Endothelial cell of umbilical vein (primary cell): ENCODE measurements at places on chromosomes 5 and 9.

DNA sequence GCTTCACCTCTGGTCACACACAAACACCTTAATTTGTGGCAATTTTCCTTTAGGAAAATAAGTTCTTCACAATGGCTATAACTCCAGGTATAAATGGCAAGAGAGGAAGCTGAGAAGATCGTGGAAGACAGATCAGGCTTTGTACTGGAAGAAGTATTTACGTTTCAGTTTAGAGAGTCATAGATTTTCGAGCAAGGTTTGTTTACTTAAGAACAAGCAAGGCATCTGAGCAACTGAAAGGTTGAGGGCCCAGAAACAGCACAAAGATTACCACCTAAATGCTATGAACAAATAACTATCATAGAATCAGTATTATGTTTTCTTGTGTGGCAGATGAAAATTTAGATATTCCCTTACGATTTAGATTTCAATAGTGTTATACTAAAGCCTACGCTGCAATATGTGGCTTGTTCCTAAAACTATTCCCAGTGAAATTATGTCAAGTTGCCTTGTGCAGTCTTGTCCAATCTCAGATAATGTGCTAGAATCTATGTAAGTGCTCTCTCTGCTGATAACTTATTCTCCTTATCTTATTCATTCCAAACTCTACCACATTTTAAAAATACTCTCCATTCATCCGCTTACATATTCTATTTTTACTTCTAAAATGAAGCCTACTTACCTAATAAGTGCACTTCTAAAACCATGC lies 6.7 kb downstream of the SLCO4C1 start:
- no peaks in the 10 kb centered on the region for H3K36me3 ChIP-seq
- H3K4me1 ChIP-seq: no peaks in the 10 kb centered on the region
- no peak for DNase-seq
- H3K27ac ChIP-seq: no peak overlapping the region
- no peaks in the 10 kb centered on the region for H3K27me3 ChIP-seq

GRCh38 chr5:102561894-102562760 lies 63.3 kb upstream of the SLCO6A1 start:
- DNase-seq: no peak
- peaks cover under 1% of the 10 kb centered on the region for H3K27me3 ChIP-seq
- no peak overlapping the region for H3K27ac ChIP-seq
- H3K4me3 ChIP-seq: no peak overlapping the region

- no peaks in the 10 kb centered on the region for H3K36me3 ChIP-seq
- no peak for DNase-seq
- H3K4me1 ChIP-seq: no peaks in the 10 kb centered on the region
- no peaks in the 10 kb centered on the region for H3K27me3 ChIP-seq
Measured at GRCh38 chr5:109225716-109226625, 183.8 kb downstream of the PJA2 start.

DNA sequence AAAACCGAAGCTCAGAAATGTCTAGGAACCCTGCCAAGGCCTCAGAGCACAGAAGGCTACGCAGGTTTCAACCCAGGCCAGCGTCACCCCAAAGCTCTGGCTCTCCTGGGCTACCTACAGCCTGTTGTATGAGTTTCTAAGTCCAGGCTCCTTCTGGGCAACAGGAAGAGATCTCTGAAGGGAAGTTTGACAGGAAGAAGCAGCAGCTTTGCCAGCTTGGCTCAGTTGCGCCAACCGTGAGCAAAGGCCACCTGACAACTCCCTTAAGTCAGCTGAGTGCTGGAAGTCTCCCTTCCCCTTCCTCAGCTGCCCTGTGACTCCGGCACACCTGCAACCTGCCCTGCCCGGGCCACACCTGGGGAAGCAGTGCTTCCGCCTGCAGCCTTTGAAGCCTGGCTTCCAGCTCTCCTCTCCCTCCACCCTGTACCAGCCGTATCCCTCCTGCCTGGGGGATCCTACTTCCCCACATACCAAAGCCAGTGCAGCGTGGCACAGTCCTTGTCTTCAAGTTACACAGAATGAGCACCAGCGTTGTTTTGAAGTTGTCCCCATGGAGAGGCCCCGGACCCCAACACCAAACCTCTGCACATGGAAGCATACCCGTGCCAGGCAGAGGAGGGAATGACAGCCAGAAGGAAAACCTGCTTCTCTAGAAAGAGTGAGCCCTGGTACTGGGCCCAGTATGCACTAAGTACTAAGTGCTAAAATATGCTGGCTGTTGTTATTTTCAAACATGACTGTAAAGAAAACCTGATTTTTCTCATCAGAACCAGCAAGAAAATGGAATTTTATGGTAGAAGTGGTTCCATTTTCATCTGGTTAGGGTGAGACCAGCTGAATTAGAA lies 36.5 kb downstream of the SHB start:
- peak; percentile 73 for DNase-seq
- no peaks in the 10 kb centered on the region for H3K27me3 ChIP-seq
- no peak overlapping the region for H3K4me3 ChIP-seq
- no peak overlapping the region for H3K27ac ChIP-seq
- no peaks in the 10 kb centered on the region for H3K36me3 ChIP-seq

DNA sequence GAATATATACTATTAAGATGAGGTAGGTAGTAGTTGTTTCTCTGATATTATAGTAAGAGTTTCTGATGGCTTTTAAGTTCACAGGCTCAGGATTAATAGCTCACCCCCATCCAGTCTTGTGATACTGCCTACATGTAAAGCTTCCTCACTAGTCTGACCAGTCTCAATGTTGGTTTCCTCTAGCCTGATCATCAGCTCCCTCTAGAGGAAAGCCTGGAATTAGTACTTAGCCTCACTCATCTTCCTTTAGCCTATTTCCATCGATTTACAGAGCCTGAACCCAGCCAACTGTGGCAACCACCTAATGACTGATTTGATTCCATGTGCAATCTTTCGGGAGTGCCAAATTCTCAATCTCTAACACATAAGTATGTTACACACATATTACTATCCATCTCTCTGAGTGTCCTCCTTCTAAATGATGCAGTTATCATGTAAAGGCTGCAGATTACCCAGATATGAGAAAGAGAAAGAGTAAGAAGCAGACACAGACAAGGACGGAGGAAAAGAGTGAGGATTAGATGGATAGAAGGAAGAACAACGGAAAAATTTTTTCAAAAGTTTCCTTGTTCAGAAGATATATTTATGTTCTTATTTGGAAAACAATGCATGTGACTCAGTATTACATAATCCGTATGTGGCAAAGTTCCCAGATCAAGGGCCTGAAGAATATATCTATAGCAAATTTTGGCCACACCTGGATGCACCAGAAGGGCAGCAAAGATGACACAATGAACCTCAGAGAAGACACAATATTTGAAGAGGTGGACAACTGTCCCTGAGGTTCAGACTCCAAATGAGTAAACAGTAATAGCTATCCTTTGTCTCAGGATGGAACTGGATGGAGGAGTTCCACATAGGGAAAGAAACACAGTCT lies 333.7 kb downstream of the ELAVL2 start:
- no peak overlapping the region for H3K27ac ChIP-seq
- peak; percentile 64 for DNase-seq
- no peaks in the 10 kb centered on the region for H3K27me3 ChIP-seq
- H3K36me3 ChIP-seq: no peaks in the 10 kb centered on the region
- no peak overlapping the region for H3K4me3 ChIP-seq

DNA sequence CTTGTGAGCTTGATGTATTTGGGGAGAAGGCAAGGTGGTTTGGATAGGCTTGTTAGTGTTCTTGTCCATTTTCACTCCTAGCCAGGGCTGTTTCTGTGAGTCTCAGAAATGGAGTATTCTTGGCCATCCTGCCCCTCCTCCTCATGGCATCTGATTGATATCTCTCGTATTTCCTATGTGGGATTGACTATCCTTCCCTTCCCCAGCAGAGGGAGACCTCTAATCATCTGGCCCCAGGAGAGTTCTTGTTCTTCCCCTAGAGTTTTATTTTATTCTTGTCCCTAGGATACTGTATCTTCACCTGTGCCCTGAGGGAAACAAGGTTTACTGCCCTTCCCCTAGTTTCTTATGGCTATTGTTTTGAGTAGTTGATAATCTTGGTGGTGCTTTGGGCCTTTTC lies 114.4 kb downstream of the VPS13A start:
- H3K4me1 ChIP-seq: no peaks in the 10 kb centered on the region
- peaks cover 2% of the 10 kb centered on the region for H3K36me3 ChIP-seq
- H3K4me3 ChIP-seq: no peak overlapping the region

DNA sequence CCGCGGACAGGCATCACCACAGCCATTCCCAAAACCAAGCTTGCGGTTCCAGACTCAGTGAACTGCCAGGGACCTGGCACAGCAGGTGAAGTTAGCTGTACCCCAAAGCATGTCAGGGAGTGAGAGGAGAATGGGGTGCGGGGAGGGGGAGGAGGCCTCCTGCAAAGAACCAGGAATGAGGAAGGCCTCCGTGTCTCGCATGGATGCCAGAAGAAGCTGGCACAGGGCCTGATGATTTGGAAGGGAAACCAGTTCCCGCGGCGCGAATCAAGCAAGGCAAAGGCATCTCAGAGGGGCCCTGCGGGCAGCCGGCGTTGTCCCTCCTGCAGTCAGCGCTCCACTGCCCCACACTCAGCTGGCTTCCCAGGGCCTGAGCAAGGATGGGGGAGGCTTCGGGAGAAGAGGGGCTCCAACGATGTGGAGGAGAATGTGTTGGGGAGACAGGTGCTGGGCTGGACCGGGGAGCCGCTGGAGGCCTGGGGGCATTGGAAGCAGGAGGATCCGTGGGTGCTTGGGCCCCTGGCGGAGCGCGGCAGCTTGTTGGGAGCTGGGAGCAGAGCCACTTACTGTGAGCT lies 14.6 kb downstream of the SLC9A3 start:
- no peak overlapping the region for H3K27ac ChIP-seq
- DNase-seq: no peak
- no peaks in the 10 kb centered on the region for H3K27me3 ChIP-seq

GRCh38 chr9:26856413-26857032 lies 36.1 kb downstream of the CAAP1 start:
- no peak overlapping the region for H3K4me3 ChIP-seq
- H3K27me3 ChIP-seq: no peaks in the 10 kb centered on the region
- no peak overlapping the region for H3K27ac ChIP-seq
- peak; percentile 21 for DNase-seq
- no peaks in the 10 kb centered on the region for H3K4me1 ChIP-seq

GRCh38 chr5:104237586-104237985 lies 675.0 kb upstream of the NUDT12 start:
- no peaks in the 10 kb centered on the region for H3K36me3 ChIP-seq
- DNase-seq: no peak
- no peaks in the 10 kb centered on the region for H3K4me1 ChIP-seq

GRCh38 chr5:38601863-38602298 lies 45.4 kb upstream of the LIFR start:
- H3K4me1 ChIP-seq: peaks cover 50% of the 10 kb centered on the region
- no peaks in the 10 kb centered on the region for H3K27me3 ChIP-seq
- no peak for DNase-seq
- no peaks in the 10 kb centered on the region for H3K36me3 ChIP-seq

DNA sequence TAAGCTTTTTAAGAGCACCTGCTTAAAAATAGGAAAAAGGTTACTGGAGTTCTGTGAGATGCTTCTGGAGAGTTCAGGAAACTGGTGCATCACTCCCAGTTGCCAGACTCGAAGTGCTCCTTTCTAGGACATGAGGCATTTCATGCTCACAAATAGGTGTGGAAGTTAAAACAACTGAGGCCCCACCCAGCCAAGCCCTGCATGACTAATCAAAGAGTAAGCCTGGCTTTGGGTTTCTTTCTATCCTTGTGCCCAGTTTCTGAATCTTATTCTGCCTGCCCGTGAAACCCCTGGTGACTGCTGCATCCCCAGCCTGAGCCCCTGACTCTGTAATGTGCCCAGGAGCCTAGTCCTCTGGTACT lies 7.7 kb downstream of the SPINK9 start:
- DNase-seq: no peak
- H3K27ac ChIP-seq: no peak overlapping the region
- no peaks in the 10 kb centered on the region for H3K27me3 ChIP-seq
- no peaks in the 10 kb centered on the region for H3K36me3 ChIP-seq
- H3K4me3 ChIP-seq: no peak overlapping the region

- H3K4me1 ChIP-seq: no peaks in the 10 kb centered on the region
- no peak overlapping the region for H3K4me3 ChIP-seq
- peaks cover 7% of the 10 kb centered on the region for H3K27me3 ChIP-seq
- no peak overlapping the region for H3K27ac ChIP-seq
- DNase-seq: no peak
Measured at GRCh38 chr5:66720780-66721179, 124.6 kb downstream of the MAST4 start.

DNA sequence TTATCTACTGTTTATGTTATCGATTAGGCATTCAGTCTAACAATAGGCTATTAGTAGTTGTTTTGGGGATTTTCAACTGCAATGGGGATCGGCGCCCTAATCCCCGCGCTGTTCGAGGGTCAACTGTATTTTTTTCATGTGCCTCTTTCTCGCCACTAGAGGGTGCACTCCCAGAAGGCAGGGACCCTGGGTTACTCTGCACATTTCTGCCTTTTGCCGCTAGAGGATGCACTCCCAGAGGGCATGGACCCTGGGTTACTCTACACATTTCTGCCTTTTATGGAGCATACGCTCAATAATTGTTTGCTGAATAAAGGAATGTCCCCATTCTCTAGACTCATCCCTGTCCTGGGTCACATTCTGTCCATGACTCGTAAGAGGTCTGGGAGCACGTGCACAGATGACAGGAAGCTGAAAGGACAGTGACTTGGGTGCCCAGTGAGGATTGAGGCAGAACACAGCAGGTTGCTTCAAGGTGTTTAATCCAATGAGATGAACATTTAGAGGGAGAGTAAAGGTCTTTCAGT lies 27.9 kb upstream of the RECK start:
- no peaks in the 10 kb centered on the region for H3K4me1 ChIP-seq
- H3K27ac ChIP-seq: no peak overlapping the region
- peak; percentile 54 for DNase-seq
- H3K4me3 ChIP-seq: no peak overlapping the region

DNA sequence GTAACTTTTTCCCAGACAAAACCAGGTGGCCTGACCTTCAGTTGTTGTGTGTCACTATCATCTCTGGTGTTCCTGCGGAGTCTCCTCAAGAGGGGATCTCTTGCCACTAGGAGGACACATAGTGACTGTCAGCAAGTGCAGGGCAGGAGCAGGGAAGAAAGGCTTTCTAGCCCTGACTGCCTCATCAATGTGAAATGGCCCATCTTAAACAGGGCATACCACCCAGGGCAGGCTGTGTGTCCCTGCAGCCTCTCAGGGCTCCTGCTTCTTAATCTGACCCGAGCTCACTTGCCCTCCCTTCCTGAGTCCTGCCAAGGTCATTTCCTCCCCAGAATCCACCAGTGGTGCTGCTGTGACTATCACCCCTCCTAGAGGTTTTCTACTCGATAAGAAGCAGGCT lies 57.4 kb upstream of the SIMC1 start:
- H3K27ac ChIP-seq: no peak overlapping the region
- H3K36me3 ChIP-seq: no peaks in the 10 kb centered on the region
- no peak for DNase-seq
- H3K4me3 ChIP-seq: no peak overlapping the region
- no peaks in the 10 kb centered on the region for H3K4me1 ChIP-seq

GRCh38 chr5:31487506-31487905 lies 44.4 kb downstream of the DROSHA start:
- H3K36me3 ChIP-seq: peaks cover 3% of the 10 kb centered on the region
- peaks cover 30% of the 10 kb centered on the region for H3K4me1 ChIP-seq
- H3K27me3 ChIP-seq: no peaks in the 10 kb centered on the region
- H3K27ac ChIP-seq: no peak overlapping the region
- H3K4me3 ChIP-seq: no peak overlapping the region
- peak; percentile 29 for DNase-seq

- no peaks in the 10 kb centered on the region for H3K4me1 ChIP-seq
- H3K36me3 ChIP-seq: no peaks in the 10 kb centered on the region
- DNase-seq: no peak
- H3K4me3 ChIP-seq: no peak overlapping the region
Measured at GRCh38 chr5:134038138-134038537, 33.4 kb upstream of the VDAC1 start.

GRCh38 chr5:115271295-115272050 lies 8.8 kb upstream of the PGGT1B start:
- H3K27me3 ChIP-seq: no peaks in the 10 kb centered on the region
- H3K4me1 ChIP-seq: no peaks in the 10 kb centered on the region
- H3K27ac ChIP-seq: no peak overlapping the region
